ENCODE measurements at places on chromosomes 2 and 18. TPM values are rescaled to one million over a fixed set of nuclear protein-coding genes. Genes with fewer than 3 reads are reported as not detected.
A peak's percentile ranks its signal among the peaks of the same experiment; 100 is the strongest.

DNA sequence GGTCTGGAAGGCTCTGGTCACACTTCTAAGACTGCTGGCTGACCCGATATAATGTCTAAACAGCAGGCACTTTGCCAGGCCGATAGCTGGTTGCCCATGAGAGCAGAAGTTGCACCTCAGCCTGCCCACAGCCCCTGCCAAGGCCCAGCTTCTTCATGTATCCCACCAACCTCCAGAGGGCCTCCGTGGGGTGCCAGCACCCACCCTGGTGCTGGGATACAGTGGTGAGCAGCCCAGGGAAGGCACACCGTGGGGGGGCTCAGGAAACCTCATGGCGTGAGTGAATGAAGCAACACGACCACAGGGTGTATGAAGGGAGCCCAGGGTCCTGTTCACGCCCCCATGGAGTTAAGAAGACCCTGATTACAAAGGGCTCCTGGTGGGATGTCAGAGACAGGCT is 16.2 kb upstream of the GLI2 start:
- H3K27ac ChIP-seq, result no peak overlapping the region
- H3K36me3 ChIP-seq, result no peaks in the 10 kb centered on the region
- DNase-seq, result no peak

GRCh38 chr18:79904357-79905147 is 46.9 kb downstream of the SLC66A2 start:
- no peak for DNase-seq
- H3K36me3 ChIP-seq, result peaks cover 3% of the 10 kb centered on the region
- H3K27me3 ChIP-seq, result no peaks in the 10 kb centered on the region
- H3K4me1 ChIP-seq, result no peaks in the 10 kb centered on the region

Gene GCG
- total RNA-seq, result not detected

GRCh38 chr2:84077496-84077895 is 381.6 kb downstream of the SUCLG1 start:
- H3K36me3 ChIP-seq, result no peaks in the 10 kb centered on the region
- no peak overlapping the region for H3K4me3 ChIP-seq
- no peak overlapping the region for H3K27ac ChIP-seq
- DNase-seq, result peak; percentile 20
- no peaks in the 10 kb centered on the region for H3K27me3 ChIP-seq

- H3K36me3 ChIP-seq, result peaks cover 6% of the 10 kb centered on the region
- no peak overlapping the region for H3K27ac ChIP-seq
- H3K4me3 ChIP-seq, result no peak overlapping the region
- no peaks in the 10 kb centered on the region for H3K27me3 ChIP-seq
Observed at GRCh38 chr2:96247896-96248295, 17.9 kb downstream of the TMEM127 start.

Gene GMPPA
- total RNA-seq, result 88.7 TPM

Gene MLPH
- not detected for total RNA-seq

- H3K27ac ChIP-seq, result no peak overlapping the region
- H3K36me3 ChIP-seq, result no peaks in the 10 kb centered on the region
- no peaks in the 10 kb centered on the region for H3K4me1 ChIP-seq
- DNase-seq, result no peak
Observed at GRCh38 chr2:161857920-161858319, 216.1 kb downstream of the DPP4 start.

- DNase-seq, result no peak
- no peak overlapping the region for H3K27ac ChIP-seq
- peaks cover 49% of the 10 kb centered on the region for H3K4me1 ChIP-seq
- H3K4me3 ChIP-seq, result no peak overlapping the region
- H3K36me3 ChIP-seq, result peaks cover 15% of the 10 kb centered on the region
Observed at GRCh38 chr2:47062681-47063537, 92.2 kb downstream of the STPG4 start.

DNA sequence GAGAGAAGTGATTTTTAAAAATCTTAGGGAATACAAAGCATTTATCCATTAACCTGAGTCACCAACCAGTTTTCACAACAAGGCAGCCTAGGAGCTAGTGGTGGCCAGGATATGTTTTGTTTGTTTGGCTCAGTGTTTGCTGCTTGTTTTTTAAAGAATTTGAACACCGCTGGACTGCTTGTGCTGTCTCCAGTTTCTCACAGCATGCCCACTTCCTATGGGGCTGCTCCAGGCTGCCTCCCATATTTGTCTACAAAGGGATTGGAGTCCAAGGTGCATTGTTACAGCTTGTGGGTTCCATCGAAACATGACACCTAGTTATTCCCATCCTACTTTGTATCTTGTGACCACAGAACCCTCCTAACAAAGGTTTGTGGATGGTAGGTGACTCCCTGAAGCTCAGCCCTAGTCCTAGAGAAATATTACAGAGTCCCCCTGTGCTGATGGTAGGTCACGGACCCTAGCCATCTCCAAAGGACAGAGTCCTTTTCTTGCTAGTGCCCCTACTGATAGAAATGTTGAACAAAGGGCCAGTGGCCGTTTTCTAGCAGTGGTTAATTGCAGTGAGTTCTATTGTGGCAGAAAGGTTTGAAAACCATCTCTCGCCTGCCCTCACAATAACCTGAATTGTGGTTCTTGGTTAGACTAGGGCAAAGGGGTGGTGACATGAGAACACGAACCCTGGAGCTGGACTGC is 23.2 kb downstream of the GPR39 start:
- DNase-seq, result peak; percentile 82
- H3K4me3 ChIP-seq, result peak overlapping the region; percentile 4
- H3K36me3 ChIP-seq, result no peaks in the 10 kb centered on the region

- no peak for DNase-seq
- H3K27me3 ChIP-seq, result peaks cover 3% of the 10 kb centered on the region
- no peaks in the 10 kb centered on the region for H3K36me3 ChIP-seq
- no peaks in the 10 kb centered on the region for H3K4me1 ChIP-seq
Observed at GRCh38 chr18:59697236-59697932, at the start of gene CCBE1. CCBE1 (minus strand) TSS chr18:59697423.

DNA sequence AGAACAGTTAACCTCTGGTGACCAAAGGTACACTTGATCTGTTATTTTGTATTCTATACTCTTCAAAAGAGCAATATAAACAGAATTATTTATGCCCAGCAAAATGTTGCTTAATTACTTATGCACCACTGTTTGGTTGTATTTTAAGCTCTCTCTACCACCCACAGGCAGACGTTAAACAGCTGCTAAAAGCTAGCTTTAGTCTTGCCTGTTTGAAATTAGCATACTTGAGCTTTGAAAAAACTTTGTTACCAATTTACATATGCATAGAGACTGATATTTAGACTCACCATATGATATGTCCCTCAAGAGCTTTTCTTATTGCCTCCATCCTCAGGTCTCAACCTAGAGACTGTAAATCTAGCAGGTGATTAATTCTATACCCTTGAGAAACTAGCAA is 426.9 kb downstream of the NR4A2 start:
- H3K4me1 ChIP-seq, result no peaks in the 10 kb centered on the region
- H3K4me3 ChIP-seq, result no peak overlapping the region
- no peak overlapping the region for H3K27ac ChIP-seq
- no peaks in the 10 kb centered on the region for H3K27me3 ChIP-seq
- no peaks in the 10 kb centered on the region for H3K36me3 ChIP-seq
- DNase-seq, result no peak

- no peaks in the 10 kb centered on the region for H3K27me3 ChIP-seq
- H3K27ac ChIP-seq, result no peak overlapping the region
- DNase-seq, result no peak
Observed at GRCh38 chr2:39481611-39482010, 44.5 kb upstream of the MAP4K3 start.

Gene PSMA8
- total RNA-seq, result not detected

Data from HepG2 (cell line).